ENCODE measurements at places on chromosomes 5 and 9.

DNA sequence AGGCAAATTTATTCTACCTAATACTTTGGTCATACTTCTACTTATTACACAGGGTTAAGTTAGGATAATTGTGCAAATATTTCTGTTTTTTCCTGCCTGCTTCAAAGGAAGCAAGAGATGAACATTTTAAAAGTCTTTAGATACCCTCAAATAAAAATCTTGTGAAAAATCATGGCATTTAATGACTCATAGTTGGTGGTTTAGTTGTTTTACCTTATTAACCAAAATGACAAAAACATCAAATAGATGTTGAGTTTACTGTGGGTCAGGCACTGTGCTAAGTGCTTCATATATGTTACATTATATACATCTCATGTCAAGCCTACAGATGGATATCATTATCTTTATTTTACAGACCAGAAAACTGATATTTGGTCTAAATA lies 54.4 kb downstream of the ZNF474 start:
- no peak for DNase-seq

DNA sequence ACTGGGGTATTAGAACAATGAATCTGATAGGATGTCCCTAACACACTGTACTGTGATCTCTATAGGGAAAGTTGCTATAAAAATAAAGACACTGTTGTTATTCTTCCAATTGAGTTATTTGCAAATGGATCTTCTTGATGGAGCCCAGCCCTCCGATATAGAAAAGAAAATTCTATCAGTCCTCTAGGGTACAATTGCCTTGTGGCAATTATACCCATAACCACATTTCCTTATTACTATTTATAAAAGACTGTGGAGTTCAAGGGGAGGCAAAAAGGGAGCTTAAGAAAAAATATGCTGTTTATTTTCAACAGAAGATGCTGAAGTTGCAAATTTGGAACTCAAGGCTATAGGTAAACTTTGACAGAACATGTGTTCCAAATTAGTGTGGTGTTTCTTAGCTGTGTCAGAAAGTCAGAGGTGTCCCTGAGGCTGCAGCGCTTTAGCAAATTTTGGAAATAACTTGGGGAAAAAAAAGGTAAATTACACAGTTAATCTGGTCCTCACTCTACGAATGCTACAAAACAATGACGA lies 116.5 kb downstream of the NFIB start:
- DNase-seq, result no peak

DNA sequence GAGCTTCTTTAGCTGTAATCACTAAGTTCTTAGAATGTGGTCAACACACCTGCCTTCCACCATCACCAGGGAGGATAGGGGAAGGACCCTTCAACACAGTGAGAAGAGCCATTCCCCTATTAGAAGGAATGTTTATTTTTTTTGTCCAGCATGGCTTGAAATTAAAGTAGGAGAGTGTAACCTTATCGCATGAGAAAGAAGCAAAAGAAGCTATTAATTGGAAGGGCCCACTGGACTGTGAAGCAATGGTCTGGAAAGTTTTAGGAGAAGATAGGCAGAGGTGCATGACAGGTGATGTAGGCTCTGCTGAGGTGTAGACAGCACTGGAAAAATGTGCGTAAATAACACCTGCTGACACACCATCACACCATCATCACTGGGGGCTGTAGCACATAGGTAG lies 1526.0 kb downstream of the MAT2B start:
- DNase-seq, result no peak

- no peak for DNase-seq
Measured at GRCh38 chr5:6472792-6473191, 24.1 kb downstream of the UBE2QL1 start.

- DNase-seq, result no peak
Measured at GRCh38 chr5:68371607-68372006, 156.1 kb downstream of the PIK3R1 start.

- DNase-seq, result no peak
Measured at GRCh38 chr9:14238518-14238917, 75.4 kb downstream of the NFIB start.

GRCh38 chr5:9128136-9128535 lies 417.7 kb downstream of the SEMA5A start:
- DNase-seq, result no peak

GRCh38 chr5:116387738-116388137 lies 186.9 kb downstream of the SEMA6A start:
- no peak for DNase-seq

- DNase-seq, result no peak
Measured at GRCh38 chr5:53590759-53591158, 30.3 kb downstream of the NDUFS4 start.

DNA sequence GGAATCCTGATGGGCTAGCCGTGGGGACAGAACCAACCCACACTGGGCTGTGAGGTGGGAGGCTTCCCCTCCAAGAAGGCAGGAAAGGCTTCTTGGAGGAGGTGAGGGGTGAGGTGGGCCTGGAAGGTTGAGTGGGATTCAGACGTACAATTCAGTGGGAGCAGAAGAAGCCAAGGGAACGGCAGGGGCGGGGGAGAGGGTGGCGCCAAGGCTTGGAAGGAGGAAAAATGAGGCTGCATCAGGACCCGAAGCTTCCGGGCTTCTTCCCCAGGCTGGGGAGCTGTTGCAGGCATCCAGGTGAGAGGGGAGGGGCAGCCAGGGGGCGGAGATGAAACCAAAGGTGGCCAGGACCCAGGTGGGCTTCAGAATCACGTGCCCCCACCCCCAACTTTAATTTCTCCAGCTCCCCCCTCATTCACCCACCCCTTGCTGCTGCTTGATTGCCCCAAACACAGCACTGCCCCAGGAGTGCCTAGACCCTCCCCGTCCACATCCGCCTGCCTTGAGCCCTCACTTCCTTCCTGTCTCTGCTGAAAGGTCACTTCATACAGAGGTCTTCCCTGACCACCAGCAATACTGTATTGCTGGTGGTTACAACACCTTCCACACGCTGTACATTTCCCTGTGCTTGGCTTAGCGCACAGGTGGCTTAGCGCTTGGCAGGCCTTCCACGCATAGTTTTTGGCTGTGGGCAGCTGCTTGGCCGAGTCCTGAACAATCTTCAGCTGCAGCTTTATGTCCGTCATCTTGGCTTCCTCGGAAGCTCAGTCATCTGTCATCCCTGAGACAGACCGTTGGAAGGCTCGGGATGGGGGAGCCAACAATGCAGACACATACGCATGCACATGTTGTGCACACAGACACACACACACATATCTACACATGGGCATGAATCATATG lies 193.5 kb downstream of the RGS3 start:
- no peak for DNase-seq

- no peak for DNase-seq
Measured at GRCh38 chr5:157827423-157827822, 31.5 kb downstream of the CLINT1 start.

DNA sequence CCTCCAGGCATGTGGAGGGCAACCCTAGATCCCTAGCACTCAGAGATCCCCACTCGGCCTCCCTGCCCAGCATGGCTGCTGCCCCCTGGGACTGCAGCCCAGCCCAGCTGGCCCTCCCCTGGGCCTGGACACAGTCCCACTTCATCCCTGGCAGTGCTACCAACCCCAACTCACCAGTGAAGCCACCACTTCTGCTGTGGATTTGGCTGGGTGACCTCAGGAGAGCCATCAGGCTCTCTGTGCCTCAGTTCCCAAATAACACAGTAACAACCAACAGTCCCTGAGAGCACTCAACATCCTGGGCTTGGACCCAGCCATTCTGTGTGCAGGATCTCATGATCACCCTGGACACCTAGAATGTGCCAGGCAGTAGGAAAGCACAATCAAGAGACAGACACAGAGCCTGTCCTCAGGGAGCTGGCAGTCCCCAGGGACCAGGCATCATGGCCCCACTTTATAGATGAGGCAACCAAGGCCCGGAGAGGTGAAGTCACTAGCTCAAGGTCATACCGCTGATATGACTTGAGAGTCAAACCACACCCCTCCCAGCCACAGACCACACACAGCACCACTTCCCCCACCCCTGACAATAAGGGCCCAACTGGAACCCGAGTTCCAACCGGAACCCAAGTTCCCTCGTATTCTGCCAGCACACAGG lies 4.7 kb upstream of the PSMB7 start:
- DNase-seq, result no peak

GRCh38 chr5:126364206-126364902 lies 58.9 kb upstream of the GRAMD2B start:
- DNase-seq, result no peak

DNA sequence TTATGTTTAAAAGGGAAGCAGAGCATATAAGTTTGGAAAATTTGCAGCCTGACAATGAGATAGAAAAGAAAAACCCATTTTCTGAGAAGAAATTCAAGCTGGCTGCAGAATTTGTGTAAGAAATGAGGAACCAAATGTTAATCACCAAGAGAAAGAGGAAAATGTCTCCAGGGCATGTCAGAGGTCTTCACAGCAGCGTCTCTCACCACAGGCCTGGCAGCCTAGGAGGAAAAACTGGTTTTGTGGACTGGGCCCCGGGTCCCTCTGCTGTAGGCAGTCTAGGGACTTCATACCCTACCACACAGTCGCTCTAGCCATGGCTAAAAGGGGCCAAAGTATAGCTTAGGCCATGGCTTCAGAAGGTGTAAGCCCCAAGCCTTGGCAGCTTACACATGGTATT lies 32.1 kb upstream of the HSD17B4 start:
- DNase-seq, result no peak

- DNase-seq, result no peak
Measured at GRCh38 chr5:149053072-149053695, 9.7 kb downstream of the SH3TC2 start.

DNA sequence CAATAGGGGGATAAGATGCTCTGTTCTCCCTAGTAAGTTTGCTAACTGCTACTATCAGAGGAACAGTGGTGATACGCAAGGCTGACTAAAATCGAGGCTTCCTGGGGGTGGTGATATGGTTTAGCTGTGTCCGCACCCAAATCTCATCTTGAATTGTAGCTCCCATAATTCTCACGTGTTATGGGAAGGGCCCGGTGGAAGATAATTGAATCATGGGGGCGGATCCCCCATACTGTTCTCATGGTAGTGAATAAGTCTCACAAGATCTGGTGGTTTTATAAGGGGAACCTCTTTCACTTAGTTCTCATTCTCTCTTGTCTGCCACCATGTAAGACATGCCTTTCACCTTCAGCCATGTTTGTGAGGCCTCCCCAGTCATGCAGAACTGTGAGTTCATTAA lies 135.1 kb downstream of the LHFPL2 start:
- DNase-seq, result no peak

DNA sequence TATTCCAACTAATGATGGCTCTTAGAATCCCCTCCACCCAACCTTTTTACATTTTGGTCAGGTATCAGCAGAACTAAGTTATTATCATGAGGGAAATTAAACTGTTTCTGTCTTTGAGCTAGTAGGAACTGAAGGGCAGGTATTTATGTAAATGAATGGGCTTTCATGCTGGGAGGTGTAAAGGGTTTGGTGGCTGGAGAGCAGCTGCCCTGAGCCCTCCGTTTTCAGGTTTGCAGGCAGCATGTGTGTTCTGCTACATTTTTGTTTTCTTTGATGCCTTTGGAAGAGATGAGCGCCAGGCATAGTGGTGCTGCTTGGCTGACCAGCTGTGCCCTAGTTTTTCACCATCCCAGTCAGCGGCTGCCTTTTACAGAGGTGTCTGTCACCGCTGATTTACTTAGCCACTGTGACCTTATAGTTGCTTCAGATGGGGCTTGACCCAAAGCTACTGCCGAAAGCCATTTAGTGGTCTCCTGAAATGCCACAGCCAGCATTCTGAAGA lies 231.9 kb downstream of the MAST4 start:
- DNase-seq, result no peak
